ENCODE measurements at places on chromosomes 5 and 9.

DNA sequence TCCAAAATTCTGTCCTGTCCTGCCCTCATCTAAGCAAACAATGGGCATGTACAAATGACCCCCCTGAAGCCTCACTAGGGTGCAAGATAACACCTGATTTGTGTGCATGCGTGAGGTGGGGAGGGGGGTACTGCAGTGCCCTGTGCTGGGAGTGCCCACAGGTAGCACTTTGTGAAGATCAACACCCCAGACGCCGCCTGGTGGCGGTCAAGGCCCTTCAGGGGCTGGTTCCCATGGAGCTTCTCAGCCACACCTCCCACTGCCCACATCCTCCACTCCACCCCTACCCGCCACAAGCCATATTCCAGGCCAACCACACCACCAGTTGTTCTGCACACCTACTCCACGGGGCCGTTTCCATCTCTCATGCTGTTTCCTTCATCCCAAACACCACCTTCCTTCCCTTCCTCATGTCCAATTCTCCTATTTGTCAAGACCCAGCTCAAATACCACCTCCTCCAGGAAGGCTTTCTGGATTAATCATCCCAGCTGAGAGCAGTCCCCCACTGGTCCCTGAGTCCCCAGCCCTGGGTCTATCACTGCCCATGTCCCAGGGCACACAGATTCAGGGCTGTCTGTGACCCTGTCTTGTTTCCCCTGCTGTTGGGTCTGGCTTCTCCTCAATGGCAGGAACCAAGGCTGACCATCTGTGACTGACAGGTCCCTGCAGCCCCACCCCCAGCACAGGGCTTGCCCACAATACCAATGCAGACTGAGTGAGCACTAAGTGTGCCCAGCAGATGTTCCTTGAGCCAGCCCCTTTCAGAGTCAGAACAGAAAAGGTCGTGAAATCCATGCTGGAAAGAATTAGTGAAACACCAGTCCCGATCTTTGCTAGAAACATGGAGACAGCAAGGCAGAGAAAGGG is 178.4 kb downstream of the PAX5 start:
- no peak for DNase-seq

DNA sequence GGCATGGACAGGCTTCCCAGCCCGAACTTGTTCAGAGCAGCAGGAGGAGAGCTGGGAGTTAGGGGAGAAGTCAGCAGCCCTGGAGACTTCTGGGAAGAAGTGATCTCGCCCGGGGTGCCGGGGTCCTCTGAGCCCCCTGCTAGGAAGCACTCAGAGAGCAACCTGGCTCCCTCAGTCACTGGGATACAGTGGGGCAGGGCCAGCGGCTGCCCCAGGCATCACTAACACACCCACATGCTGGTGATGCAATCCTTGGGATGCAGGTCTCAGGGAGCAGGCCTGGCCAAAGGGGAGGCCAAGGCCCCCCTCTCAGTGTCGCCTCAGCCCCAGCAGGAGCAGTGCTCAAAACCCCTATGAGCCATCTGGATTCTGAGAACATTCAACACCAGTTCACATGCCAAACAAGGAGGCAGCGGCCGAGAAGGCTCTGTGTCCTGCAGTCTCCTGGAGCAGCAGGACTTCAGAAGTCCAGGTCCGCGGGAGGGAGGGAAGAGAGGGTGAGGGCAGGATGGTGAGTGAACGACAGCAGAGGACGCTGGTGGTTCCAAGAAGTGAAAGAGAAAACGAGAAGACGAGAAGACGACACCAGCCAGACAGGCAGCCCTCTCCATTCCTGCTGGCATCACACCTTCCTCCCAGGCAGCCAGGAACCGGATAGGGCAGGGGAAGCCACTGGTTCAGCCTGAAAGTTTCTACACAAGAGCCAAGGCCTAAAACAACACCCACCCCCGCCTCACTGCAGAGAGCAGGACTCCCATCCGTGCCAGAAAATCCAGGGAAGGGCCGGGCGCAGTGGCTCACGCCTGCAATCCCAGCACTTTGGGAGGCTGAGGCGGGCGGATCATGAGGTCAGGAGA is 2.3 kb downstream of the PNPLA7 start:
- no peak for DNase-seq

GRCh38 chr5:179431221-179431824 is 86.1 kb upstream of the ADAMTS2 start:
- no peak for DNase-seq

- DNase-seq, result no peak
Measured at GRCh38 chr5:483434-484140, 40.6 kb downstream of the EXOC3 start.

DNA sequence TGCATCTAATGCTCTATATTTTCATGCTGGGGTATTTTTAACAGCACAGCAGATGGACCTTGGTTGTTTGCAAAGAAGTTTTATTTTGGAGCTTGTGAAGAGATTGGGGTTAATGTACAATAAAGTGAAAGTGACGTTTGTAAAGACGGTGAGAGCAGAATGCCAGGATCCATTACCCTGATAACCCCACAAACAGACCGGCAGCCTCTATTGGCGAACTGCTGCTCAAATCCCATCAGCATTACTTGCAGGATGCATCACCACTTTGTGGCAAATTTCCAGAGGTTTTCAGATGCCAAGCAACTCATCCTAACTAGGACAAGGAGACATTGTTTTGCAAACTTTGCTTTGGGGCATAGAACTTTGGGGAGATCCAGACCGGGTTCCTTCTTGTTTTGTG is 383.3 kb upstream of the ZNF462 start:
- no peak for DNase-seq

GRCh38 chr9:127116957-127117356 is 5.5 kb downstream of the ANGPTL2 start:
- no peak for DNase-seq

DNA sequence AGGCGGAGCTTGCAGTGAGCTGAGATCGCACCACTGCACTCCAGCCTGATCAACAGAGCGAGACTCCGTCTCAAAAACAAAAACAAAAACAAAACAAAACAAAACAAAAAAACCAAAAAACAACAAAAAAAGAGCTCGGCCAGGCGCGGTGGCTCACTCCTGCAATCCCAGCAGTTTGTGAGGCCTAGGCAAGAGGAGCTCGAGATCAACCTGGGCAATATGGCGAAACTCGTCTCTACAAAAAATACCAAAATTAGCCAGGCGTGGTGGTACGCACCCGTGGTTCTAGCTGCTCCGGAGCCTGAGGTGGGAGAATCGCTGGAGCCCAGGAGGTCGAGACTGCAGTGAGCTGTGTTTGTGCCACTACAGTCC is 20.2 kb downstream of the TRIM7 start:
- DNase-seq, result no peak

DNA sequence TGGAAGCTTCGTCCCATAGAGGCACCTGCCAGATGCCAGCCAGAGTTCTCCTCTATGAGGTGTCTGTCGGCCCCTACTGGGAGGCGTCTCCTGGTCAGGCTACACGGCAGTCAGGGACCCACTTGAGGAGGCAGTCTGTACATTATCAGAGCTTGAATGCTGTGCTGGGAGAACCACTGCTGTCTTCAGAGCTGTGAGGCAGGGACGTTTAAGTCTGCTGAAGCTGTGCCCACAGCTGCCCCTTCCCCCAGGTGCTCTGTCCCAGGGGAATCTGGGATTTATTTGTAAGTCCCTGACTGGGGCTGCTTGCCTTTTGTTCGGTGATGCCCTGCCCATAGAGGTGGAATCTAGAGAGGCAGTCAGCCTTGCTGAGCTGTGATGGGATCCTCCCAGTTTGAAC is 70.8 kb downstream of the NDUFS4 start:
- no peak for DNase-seq

GRCh38 chr9:75858497-75859092 is 31.9 kb upstream of the PCSK5 start:
- no peak for DNase-seq

GRCh38 chr5:151667083-151667482 is 19.6 kb downstream of the SPARC start:
- no peak for DNase-seq

GRCh38 chr5:154302161-154302560 is 111.6 kb downstream of the GALNT10 start:
- DNase-seq, result peak; percentile 15

GRCh38 chr9:15140051-15140450 is 167.0 kb downstream of the TTC39B start:
- no peak for DNase-seq

DNA sequence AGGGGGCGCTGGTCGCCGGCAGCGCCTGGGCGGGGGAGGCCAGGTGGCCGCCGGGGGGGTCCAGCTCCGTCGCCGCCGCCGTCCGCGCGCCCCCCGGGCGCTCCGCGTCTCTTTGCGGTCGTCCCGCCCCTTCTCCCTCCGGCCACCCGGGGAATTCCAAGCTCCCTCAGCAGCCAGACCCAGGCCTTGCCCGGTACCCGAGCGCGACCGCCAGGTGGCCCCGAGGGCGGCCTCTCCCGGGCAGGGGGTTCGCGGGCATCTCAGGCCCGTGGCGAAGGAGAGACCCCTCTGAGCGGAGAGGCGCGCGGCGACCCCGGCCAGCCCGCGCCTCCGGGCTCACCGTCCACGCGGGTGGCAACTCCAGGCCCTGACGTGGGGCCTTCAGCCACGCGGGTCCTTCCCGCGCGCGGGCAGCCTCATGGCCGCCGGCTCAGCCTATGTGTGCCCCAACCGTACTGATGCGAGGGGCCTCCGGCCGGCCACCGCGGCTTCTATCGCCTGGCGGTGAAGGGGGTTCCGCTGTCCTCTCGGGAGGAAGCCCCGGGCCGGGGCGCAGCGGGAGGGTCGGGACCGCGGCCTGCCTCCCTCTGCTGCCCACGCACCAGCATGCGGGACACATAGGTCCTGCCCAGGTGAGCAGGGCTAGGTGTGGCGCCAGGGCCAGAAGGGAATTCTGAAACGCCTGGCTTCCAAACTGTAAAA is 529 bp upstream of the NRARP start:
- DNase-seq, result no peak

DNA sequence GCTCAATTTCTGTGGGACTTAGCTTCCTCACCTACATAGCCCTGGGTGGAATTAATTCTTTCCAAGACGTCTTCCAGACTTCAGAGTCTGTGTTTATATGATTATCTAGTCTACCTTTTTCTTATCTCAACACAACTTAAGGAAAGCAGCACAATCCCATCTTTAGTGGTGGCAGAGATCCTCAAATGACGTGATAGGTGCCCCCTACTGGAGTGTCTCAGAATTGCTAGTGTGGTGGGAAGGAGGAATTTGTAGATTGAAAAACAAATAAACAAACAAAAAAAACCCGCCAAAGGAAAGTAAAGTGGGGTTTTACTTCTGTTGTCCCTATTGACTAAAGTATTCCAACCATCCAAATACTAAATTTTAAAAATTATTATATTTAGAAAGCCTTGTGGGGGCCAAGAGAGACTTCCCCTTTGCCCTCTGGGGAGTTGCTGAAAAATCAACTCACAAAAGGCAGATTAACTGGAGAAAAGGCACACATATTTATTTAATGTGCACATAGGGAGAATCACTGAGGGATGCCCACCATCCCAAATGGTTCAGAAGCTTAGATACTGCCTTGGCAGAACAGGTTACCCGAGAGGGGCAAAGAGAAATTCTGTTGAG is 283.3 kb downstream of the TMEM167A start:
- no peak for DNase-seq

DNA sequence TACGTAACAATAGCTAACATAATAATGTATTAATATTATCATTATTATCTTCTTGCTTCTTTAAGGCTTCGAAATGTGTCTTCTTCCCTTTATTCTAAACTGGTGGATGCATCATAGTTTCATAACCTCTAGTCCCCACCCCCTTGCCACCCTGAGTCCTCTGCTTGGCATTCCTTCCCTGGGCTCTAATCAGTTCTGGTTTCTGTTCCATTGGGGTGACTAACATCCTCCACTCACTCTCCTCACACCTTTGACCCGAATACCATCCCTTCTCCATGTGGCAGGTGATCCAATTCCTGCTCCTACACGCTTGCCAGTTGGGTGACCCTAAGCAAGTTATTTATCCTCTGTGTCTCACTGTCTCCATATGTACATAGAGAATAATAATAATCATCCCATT is 286.1 kb downstream of the TRPM3 start:
- DNase-seq, result no peak

DNA sequence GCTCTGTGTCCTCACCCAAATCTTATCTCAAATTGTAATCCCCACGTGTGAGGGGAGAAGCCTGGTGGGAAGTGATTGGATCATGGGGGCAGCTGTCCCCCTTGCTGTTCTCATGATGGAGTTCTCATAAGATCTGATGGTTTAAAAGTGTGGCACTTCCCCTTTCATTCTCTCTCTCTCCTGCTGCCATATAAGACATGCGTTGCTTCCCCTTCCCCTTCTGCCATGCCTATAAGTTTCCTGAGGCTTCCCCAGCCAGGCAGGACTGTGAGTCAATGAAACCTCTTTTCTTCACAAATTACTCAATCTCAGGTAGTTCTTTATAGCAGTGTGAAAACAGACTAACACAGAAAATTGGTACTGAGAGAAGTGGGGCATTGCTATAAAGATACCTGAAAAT is 107.7 kb downstream of the DMAC1 start:
- no peak for DNase-seq

- DNase-seq, result no peak
Measured at GRCh38 chr5:2895196-2895595, 143.7 kb upstream of the IRX2 start.

DNA sequence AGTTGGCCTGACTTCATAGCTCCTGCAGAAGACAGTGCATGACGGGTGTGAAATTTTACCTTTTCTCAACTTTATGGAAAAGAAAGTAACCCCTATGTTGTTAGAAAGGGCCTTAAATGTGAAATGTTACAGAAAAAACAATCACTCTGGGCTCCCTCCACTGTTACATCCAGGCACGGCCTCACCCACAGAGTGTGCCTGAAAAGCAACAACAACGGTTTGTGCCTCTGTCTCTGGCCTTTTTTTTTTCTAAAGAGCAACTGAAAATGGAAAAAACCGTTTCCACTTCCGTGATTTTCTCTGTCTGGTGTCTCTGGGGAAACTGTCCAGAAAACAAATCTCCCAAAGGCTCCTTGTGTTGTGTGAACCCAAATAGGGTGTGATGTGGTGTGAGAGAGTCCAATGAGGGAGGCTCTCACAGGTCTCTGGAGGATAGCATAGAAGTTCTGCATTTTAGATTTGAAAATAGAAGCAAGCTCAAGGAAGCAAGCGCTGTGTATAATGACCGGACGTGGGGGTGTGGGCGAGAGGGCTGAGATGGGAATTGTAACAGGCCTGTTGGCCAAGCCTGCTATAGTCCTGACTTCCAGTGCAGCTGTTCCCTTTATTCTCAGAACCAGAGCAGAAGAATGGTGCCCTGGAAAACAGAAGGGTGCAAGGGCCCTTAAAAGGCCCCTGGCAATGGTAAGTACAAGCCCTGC is 221.8 kb upstream of the TUT7 start:
- no peak for DNase-seq

GRCh38 chr9:124490004-124490403 is 17.2 kb downstream of the NR5A1 start:
- no peak for DNase-seq

DNA sequence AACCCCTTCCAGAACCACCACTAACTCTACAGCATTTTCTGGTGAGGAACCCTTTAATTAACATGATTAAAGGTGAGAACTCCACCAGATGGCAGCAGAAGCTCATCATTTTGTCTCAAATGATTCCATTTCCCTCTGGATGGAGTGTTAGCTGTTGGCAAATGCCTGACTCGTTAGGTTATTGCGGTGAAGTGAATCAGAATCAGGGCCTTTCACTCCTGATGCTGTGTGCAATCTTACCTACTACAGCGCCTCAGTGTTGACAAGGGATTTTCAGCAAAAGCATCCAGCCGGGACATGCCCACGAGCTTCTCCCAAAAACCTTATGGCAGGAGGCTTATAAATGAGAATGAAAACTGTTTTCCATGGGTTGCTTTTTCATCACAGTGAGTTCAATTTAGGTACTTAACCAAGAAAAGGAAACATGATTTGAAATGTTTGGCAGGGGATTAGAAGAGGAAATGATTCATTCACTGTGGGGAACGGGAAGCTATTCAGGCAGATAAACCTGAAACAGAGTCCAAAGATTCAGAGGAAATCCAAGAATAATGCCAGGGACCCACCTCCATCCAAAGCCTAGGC is 48.0 kb upstream of the CAST start:
- peak; percentile 24 for DNase-seq
